Fibroblast of villous mesenchyme (primary cell): ENCODE measurements at places on chromosomes 16 and 17. TPM values are rescaled to one million over a fixed set of nuclear protein-coding genes. Genes with fewer than 3 reads are reported as not detected.

Gene HEATR9
- not detected in 2 replicates for total RNA-seq

Gene CA5A
- not detected in 2 replicates for total RNA-seq

Gene CMTM1
- total RNA-seq = 2.3 and 3.9 TPM in 2 replicates

Gene RTN4RL1
- total RNA-seq = 0.43 TPM in 1 of 2 replicates, not detected in the other

Gene NUBP2
- 54.8 and 78.0 TPM in 2 replicates for total RNA-seq

Gene AOC3
- total RNA-seq = under 0.01 and 0.32 TPM in 2 replicates

Gene ITGAX
- total RNA-seq = not detected in 2 replicates

- DNase-seq = no peak
These were observed 409.4 kb upstream of the ERCC4 start for GRCh38 chr16:13510425-13511151.

DNA sequence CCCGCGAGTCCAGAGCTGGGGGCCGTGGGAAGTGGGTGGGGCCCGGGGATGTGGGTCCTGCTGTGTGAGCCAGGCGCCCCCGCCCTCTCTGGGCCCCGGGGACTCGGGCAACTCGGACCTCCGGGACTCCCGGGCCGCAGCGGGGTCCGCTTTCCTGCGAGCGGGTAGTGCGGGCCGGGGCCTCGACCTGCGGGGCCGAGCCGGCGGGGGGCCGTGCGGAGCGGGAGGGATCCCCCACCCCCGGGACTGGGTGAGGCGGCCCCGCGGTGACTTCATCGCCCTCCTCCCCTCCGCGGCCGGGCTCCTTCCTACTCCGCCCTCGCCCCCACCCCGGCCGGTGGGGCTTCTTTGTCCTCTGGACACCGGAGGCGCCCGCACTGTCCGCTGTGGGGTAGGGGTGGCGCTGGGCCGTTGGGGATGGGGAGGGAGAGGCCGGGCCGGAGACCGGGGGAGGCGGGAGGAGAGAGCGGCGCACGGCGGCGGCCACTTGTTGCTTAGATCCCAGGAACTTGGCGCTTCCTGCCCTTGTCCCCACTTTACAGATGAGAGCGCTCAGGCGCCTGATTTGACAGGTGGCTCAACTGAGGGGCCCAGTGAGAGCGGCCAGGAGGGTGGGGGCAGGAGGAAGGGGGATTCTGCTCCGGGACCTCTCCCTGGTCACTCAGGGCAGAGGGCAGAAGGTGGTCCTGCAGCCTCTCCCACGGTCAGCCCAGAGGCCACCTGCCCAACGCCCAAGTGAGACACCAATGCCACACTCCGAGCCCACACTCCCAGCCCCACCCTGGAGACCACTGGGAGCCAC lies 874 bp downstream of the CMTM3 start:
- peak; percentile 38 for DNase-seq

DNA sequence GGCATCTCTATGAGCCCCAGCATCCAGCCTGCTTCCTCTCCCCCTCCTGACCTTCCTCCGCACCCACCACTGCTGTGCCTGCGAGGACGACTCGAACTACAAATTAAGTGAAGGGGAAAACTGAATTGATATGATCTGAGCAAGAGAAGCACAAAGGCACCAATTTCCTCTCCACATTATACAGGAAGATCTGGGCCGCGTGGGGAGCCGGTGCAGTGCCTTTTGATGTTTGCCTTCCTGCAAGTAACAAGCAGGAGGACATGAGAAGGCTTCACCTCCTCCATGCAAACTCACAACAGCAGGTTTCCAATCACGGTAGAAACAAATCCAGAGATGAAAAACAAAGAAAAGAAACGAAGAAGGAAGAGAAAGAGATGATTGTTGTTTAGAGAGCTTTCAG lies 57.8 kb upstream of the MMP2 start:
- no peak for DNase-seq

GRCh38 chr17:62888148-62888547 lies 77.9 kb upstream of the TANC2 start:
- DNase-seq = no peak

- DNase-seq = no peak
These were observed 6.4 kb upstream of the ZNF750 start for GRCh38 chr17:82846061-82846691.

DNA sequence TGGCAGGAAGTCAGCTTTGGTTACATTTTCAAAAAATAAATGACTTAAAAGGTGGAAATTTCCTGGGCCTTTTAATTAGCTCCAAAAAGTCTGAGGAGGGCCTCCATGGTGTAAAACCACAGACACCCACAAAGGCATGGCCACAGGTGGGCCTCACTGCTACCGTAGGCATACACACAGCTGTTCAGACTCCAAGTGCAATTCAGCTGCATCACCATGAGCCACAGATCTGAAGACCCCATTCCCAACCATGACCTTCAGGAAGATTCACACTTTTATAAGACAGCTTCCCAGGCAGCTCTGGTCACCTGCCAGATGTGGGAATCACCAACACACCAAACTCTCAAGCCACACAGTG lies 20.6 kb downstream of the CSNK2A2 start:
- no peak for DNase-seq

GRCh38 chr16:71576971-71577370 lies at the start of gene TAT:
TAT (minus strand) TSS chr16:71577092; CDS start chr16:71576415, 677 bp downstream.
- DNase-seq = no peak

DNA sequence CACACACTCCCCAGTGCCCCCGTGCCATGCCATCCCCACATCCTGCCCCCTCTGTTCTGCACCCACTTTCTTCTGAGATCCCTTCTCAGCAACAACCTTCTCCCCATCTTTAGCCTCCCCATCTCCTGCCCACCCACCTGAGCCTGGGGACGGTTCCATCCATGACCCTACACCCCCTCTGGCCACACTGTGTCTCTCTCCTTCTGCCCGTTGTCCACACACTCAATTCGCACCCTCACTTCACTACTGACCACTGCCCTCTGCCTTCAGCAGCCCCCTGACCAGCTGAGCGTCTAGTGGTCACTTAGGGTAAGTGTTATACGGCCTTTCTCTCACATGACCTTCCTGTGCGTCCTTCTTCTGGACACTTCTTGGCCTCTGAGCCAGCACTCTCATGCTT lies 6.1 kb downstream of the ARHGAP27 start:
- no peak for DNase-seq

DNA sequence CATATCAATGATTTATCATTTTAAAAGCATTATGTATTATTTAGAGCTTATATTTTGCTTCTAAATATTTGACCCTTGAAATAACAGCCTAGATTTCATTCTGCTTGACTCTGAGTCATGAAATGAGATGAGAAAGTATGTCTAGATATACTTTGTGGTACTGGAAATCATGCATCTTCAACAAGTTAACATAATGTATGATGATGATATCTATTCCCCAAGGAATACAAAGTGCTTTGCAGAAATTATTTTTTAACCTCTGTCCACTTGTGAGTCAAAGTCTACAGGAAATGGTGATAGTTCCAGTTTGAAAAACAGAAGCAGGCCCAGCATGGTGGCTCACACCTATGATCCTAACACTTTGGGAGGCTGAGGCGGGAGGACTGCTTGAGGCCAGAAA lies 36.1 kb downstream of the GOSR1 start:
- DNase-seq = no peak

DNA sequence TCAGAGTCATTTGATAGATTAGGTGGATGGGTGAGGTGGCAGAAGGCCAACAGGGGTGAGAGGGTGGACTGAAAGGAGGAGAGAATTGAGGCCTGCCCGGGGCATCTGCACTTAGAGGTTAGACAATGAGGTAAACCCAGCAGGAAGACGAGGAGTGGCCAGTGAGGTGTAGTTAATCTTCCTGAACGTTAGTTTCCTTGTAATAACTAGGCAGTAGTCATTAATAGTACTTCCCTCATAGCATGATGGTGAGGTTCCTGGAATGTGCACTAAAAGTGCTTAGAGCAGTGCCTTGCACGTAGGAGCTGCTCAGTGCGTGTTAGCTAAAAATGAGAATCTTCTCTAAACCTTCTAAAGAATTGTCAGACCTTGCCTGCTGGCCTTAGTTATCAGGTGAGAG lies 13.5 kb upstream of the KSR1 start:
- DNase-seq = no peak

- DNase-seq = peak; percentile 78
These were observed 23.9 kb upstream of the HEATR6 start for GRCh38 chr17:60102632-60103096.

DNA sequence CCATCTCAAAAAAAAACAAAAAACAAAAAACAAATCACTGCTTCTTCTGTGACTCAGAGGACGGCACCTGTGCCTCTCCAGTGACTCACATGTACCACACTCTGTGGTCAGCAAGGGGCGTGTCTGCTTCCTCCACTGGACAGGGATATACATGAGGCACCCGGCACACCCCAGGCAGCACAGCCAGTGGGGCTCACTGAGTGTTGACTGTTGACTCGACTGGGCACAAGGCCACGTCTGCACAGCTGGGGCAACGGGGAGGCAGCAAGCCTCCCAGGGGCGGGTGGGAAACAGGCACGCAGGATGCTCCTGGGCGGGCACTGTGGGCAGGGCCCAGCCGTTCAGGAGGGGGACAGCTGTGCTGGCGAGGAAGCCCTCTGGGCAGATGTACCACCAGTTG lies 64.1 kb downstream of the TIMM22 start:
- peak; percentile 96 for DNase-seq

DNA sequence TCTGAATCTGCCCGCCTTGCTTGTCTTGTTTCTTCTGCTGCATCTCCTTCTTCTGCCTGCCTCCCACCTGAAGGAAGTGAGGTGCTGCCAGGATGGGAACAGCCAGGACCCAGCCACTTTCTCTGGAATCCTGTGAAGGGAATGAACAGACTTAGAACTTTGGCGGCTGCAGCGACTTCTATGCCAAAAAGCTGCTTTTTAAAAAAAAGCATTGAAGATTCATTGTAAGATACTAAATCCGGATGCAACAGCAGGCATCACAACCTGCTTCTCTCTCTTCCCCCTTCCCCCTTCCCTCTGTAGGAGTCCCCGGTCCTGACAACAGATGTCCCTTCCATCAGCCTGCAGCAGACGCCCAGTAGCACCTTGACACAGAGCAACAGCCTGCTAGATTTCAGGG lies 176.3 kb downstream of the HS3ST4 start:
- DNase-seq = no peak

DNA sequence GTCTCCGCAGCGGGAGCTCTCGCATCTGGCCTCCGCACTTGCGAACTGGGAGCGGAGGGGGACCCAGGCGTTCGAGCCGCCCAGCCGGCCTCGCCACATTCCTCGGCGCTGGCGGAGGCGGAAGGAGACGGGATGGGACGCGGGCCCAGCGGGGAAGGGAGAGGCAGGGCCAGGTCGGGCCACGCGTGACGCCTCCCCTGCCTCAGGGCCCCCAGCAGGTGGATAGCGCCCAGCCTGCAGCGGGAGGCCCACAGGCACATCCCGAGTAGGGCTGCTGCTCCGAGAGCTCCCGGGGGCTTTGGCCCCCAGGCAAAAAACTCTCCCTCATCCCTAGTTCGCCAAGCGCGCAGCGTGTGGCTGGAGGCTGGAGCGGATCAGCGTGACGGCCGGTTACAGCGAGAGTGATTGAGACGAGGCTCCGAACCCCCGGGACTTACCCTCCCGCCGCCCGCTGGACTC lies 800 bp downstream of the PLEKHH3 start:
- peak; percentile 52 for DNase-seq

DNA sequence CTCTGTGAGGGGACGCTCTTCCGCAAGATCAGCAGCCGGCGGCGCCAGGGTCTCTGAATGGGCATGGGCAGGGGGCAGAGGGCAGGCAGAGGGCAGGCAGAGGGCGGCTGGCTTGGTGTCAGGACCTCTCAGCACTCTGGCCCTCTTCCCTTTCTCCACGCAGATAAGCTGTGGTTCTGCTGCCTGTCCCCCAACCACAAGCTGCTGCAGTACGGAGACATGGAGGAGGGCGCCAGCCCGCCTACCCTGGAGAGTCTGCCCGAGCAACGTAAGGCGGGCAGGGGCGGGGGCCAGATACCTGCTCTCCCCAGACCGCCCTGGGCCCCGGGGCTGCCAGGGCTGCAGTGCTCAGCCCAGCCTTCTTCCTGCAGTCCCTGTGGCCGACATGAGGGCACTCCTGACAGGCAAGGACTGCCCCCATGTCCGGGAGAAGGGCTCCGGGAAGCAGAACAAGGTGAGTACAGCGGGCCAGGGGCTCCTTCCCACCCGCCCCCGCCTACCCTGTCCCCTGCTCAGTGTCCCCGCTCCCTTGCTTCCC lies 4.1 kb downstream of the ELMO3 start:
- no peak for DNase-seq

DNA sequence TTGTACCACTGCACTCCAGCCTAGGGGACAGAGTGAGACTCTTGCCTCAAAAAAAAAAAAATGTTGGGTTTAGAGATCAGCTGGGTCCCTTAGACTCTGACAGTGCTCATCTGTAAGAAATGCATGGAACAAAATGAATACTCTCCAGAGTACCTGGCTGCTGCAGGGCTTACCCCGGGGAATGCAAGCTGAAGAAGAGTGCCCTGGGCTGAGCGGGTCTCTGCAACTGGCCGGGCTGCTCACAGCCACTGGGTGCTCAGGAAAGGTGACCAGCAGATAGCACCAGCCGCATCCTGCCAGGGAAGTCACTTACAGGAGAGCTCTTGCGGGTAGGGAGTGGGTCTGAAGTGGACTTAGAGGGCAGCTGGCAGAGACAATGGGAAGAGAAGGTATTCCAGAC lies 82.1 kb downstream of the GAS7 start:
- no peak for DNase-seq

GRCh38 chr17:38549285-38549684 lies 56.5 kb downstream of the SRCIN1 start:
- no peak for DNase-seq

- DNase-seq = peak; percentile 84
These were observed at the start of gene ALG1 for GRCh38 chr16:5071681-5072333. ALG1 (plus strand) TSS chr16:5071843; CDS start chr16:5071850, 7 bp downstream.

DNA sequence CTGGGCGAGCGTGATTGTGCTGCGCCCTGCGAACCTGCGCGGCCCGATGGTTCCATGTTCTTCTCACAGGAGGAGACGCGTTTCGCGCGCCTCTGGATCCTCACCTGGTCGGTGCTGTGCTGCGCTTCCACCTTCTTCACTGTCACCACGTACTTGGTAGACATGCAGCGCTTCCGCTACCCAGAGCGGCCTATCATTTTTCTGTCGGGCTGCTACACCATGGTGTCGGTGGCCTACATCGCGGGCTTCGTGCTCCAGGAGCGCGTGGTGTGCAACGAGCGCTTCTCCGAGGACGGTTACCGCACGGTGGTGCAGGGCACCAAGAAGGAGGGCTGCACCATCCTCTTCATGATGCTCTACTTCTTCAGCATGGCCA lies 1.0 kb downstream of the FZD2 start:
- DNase-seq = peak; percentile 20

- DNase-seq = no peak
These were observed 15.2 kb downstream of the LAT start for GRCh38 chr16:29000019-29000418.

DNA sequence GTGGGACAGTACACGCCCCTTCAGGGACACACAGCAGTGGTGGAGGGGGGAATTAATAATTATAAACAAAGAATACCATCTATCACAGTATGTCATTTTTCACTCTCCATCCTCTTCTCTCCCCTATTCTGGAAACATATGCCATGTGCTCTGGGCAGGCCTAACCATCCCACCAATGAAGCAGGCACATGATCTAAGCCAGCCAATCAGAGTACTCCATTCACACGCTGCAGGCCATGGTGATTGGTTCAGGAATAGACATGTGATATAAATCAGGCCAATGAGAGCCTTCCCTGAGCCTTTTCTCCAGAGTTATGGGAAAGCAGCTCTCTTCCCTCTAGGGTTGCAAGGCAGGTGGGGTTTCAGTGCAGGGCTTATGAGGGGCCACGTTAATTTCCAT lies 36.5 kb downstream of the GSG1L start:
- no peak for DNase-seq
